SHP77 treated with DMSO at 0.1 percent for 48 hours (cell line): ENCODE measurements at places on chromosomes 2 and 18.

- no peak for DNase-seq
These were observed 8.4 kb upstream of the HIBCH start for GRCh38 chr2:190327867-190328572.

- no peak for DNase-seq
These were observed 8.1 kb upstream of the GPBAR1 start for GRCh38 chr2:218252509-218253231.

DNA sequence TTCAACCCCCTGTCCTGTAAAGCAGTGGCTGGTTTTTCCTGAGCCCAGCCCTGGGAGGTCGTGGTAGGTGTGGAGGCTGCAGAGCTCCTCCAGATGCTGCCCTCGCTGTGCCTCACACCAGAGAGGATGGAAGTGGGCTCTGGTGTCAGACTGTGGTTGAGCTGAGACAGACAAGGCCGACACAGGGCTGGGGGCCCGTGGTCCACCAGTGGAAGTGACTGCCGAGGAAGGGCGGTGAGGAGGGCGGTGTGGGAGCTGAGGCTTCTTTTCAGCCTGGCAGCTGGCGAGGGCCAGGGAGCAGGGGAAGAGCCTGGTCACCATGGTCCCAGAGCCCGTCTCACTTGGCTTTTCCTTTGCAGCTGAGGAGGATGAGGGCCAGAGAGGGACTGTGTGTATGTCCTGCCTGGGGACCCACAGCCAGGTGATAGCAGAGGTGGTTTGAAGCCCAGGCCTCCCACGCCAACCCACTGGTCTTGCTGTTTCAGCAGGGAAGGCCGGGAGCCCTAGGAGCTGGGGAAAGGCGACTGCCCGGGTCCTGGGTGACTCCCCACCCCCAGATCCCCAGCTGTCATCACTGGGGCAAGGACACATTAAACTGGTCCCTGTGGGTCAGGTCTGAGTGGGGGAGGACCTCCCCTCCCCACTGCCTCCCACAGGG lies 8.5 kb downstream of the SFTPB start:
- no peak for DNase-seq

- no peak for DNase-seq
These were observed 762.4 kb downstream of the LRRTM4 start for GRCh38 chr2:76759634-76760366.

DNA sequence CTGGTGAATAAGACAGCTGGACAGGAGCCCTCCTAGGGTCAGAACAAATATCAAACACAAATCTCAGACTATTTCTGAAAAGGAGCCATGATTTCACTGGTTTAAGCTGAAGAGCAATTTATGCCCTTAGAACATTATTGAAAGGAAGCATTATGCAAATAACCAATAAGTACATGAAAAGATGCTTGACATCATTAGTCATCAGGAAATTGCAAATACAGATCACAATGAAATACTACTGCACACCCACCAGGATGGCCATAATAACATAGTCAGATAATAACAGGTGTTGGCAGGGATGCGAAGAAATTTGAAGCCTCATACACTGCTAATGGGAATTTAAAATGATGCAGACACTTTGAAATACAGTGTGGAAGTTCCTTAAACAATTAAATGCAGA lies 176.4 kb upstream of the RAB6C start:
- DNase-seq = no peak

- DNase-seq = no peak
These were observed 78.4 kb downstream of the MAPK4 start for GRCh38 chr18:50638016-50638883.

- no peak for DNase-seq
These were observed 544 bp downstream of the ADRA2B start for GRCh38 chr2:96115631-96116423.

- DNase-seq = no peak
These were observed 646 bp downstream of the PHLPP1 start for GRCh38 chr18:62715759-62716615.

- DNase-seq = no peak
These were observed 344.3 kb downstream of the EIPR1 start for GRCh38 chr2:3033315-3033714.

DNA sequence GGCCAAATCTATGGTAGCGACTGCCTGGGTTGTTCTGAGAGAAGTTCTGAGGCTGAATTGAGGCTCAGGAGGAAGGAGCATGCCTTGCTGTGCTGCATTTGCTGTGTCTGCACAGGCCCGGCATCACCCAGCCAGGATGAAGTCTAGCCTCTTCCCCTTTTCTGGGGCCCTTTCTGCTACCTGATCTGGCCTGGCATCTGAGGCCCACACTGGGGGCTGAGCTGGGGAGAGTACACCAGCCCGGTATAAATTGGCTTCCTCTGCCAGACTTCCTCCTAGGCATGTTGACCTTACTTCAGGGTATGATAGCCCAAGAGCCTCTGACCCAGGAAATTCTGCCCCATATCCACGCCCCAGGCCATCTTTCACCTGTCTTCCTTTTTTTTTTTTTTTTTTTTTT lies 30.0 kb downstream of the MRPL35 start:
- DNase-seq = no peak

DNA sequence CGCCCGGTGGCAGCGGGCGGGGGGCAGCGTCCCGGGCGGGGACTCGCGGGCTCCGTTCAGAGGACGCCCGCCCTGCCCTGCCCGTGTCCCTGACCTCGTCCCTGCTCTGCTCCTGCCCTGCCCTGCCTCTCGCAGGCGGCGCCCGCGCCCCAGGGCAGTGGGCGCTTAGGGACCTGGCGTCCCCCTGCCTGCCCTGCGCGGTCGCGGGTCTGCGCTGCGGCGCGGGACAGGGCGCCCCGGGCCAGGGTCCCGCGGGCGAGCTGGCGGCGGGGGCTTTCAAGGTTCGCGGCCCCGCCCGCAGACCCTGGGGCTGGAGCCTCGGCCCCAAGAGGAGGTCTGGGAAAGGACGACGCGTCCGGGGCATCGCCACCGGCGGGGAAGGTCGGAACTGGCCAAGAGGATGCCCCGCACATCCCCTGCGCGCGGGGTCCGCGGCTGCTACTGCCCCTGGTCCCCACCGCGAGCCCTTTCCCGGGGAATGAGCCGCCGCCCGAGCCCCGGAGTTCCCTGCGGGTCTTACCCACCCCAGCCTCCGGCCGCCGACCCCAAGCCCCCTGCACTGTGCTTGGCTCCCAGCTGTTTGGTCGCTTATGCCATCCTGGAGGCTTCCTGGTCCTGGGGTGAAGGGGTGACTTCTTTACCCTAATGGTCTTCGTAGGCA lies 679 bp downstream of the RNF144A start:
- DNase-seq = peak; percentile 2

GRCh38 chr2:188776634-188777033 lies 197.5 kb upstream of the COL3A1 start:
- no peak for DNase-seq

DNA sequence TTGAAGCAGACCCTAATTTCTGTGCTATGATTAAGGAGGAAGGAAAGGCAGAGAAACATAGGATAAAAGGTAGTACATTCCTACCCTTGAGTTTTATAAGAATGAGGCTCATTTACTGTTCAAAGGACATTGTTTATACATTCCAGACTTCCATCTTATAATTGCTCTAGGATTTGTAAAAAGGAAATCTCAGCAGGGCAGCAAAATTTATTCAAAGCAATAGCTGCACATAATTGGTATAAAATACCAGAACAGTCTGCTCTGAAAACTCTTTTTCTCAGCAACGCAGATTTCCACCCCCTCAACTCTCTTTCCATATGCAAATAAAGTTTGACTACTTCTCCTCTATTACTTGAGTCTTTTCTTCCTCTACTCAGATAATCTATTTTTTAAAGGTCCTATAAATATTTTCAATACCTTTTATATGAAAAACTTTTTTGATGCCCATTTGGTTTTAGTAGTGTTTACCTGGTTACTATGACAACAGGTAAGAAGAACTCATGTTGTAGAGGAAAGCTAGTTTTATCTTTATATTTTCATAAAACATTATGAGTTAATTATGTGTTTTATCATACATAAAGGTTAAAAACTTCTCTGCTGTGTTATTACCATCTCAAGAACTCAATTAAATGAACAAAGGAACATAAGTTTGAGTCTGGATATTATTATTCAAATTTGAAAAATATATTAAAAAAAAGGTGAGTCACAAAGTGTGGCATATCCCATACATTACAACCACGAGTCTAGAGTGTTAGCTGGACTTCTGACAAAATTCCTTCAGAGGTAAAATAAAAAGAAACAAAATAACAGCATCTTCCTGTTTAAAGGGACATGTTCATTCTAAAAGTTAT lies 19.9 kb downstream of the RBMS1 start:
- no peak for DNase-seq

DNA sequence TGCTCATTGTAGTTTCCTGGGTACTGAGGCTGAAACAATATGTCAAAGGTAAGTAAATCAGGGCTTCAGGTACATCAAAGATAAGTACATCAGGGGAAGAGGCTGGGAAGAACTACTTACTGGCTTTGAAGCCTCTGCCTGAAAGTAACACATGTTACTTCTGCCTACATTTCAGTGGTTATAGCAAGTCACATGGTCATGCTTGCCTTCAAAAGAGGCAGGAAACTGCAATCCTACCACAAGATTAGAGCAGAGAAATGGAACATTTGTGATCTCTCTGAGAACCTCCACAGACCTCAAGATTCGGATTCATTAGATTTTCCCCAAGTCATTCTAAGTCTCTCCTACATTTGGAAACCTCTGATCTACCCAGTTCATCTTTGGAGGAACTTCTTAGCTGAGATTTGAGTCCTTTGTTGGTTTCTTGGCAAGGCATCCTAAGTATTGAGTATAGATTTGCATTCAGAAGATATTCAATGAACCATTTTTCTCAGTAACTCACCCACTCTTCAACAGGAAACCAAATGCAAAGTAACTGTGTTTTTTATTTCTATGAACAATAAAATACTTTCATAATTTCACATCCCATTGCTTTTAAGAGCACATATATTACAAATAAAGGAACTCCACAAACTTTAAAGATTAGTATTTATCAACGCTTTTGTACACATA lies 48.5 kb upstream of the CCDC195 start:
- no peak for DNase-seq
